Left ventricle myocardium inferior (tissue), 1 donor: ENCODE measurements at places on chromosomes 5 and 9.

DNA sequence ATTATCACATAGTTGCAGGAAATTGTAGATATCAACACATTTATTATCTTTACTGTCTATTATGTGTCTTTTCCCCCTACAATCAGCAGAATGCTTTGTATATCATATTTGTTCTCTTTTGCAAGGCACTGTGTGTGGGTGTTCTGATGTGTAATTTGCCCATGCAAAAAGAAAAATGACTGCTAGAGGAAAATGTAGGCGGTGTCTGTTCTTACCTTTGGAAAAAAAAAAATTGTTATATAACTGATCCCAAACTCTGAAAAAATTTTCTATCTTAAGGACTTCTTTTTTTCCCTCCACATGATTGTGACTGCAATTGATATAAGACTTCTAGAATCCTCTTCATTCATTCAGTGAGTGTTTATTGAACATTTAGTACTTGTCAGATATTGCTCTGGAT is 24.5 kb downstream of the MRPS30 start:
- DNase-seq: no peak

DNA sequence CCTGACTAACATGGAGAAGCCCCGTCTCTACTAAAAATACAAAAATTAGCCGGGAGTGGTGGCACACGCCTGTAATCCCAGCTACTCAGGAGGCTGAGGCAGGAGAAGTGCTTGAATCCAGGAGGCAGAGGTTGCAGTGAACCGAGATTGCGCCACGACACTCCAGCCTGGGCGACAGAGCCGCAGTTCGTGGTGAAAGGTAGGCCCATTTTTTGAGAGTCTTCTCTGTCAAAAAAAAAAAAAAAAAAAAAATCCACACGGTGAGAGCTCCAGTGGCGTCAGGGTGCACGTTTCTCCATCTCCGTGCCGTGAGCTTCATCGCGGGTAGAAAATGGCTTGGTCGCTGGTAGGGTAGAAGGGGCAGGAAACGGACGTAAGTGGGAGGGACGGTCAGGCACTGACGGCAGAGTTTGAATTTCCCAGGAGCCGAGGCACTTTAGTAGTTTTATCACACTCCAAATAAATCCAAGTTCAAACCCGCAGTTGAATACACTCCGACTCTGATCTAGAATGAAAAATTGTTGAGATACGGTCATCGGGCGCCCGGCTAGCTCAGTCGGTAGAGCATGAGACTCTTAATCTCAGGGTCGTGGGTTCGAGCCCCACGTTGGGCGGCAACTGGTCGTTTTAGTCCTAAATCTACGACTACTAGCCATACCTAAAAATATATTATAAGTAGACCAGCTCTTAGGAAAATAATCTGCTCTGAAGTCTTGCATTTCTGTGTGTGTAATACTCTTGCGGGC is 2.4 kb upstream of the TRIM7 start:
- DNase-seq: peak; percentile 85

GRCh38 chr9:38059233-38059936 is 9.6 kb downstream of the SHB start:
- DNase-seq: peak; percentile 28

- no peak for DNase-seq
Measured at GRCh38 chr9:131097948-131098278, 1.6 kb downstream of the AIF1L start.

- DNase-seq: no peak
Measured at GRCh38 chr5:116553366-116553765, 21.3 kb downstream of the SEMA6A start.

DNA sequence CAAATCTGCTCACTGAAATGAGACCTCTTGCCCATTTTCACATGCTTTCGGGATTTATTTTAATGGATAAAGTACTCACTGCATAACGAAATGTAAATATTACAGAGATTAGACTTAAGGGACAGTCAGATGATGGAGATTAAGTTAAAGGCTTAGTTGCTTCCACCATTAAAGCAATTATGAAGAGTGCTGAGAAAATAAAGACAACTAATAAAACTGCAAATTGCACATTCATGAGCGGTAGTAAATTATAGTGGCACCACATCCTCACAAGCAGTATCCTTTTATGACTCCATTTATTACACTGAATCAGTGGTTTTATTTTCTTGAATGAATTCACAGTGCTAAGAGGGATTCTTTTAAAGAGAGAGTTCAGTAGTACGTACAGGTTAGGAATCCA is 76.2 kb upstream of the TMED7 start:
- DNase-seq: no peak

GRCh38 chr5:149658299-149658698 is 71.8 kb upstream of the PPARGC1B start:
- no peak for DNase-seq

DNA sequence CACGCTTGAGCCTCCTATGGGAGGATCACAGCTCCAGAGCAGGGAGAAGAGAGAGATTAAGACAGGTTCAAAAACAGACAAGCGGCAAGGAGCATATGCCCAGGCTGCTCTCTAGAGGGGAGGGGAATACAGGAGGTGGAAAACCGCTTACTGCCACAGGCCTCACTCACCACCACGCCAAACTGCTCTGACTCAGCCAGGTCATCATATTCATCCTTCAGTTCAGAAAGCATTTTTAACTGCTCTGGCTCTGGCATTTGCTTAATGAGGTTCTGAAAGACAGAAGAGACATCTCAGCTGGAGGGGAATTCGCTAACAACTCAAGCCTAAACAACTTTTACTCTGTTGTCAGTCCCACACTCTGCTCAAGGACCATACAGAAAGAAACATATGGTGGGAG is 40.1 kb downstream of the PCDHGC5 start:
- peak; percentile 50 for DNase-seq

DNA sequence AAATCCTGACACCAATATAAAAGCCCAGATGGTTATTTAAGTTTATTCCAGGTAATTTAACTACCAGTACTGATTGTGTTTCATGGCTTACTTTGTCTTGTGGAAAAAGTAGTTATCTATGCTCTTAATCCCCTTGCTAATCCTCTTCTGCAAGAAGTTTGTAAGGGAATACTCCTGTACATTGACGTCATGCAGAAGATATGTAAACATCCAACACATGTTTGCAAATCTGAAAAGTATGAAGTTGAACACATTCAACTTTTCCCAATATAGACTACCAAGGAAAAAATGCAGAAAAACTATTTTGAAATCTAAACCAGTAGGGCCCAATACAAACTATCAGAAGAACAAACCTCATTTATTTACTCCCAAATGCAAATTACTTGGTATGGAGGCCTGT is 56.3 kb upstream of the ELL2 start:
- DNase-seq: no peak
